ENCODE measurements at places on chromosomes 1 and 21.

GRCh38 chr1:184800876-184801275 lies 46.2 kb upstream of the EDEM3 start:
- DNase-seq: no peak

GRCh38 chr1:30199563-30199962 lies 523.8 kb downstream of the MATN1 start:
- no peak for DNase-seq

DNA sequence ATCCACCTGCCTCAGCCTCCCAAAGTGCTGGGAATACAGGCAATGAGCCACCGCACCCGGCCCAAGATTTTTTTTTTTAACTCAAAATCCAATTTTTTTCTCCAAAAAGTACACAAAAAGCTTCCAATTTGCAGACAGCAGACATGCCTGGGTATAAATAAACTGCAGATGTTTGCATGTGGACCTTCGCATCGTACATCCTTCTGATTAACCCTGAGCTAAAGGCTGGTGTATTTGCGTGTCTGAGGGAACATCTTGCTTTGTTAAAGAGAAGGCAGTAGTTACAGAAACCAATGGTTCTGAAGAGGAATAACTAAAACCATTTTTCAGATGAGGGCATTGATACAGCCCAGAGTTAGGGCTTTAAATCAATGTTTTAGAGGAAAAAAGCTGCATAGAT lies 12.7 kb downstream of the BCAR3 start:
- DNase-seq: no peak

DNA sequence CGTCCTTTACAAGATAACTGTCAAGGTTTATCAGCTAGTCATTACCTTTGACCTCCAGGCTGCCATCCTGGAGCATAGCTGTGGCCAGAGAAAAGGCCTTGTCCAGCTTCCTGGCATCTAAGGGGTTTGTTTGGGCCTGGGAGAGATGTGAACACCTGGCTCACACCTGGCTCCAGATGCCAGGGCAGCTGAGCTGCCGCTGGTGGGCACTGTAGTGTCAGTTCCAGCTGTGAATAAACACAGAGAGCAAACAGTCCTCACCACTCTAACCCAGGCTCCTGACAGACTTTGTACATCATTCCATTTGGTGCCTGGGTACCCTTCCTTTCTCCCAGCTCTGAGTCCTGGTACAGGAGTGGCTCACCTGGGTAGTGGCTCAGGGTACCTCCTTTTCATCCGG lies 14.3 kb upstream of the KCNA10 start:
- DNase-seq: no peak

- DNase-seq: no peak
Measured at GRCh38 chr1:112268408-112268807, 127.6 kb upstream of the CTTNBP2NL start.

DNA sequence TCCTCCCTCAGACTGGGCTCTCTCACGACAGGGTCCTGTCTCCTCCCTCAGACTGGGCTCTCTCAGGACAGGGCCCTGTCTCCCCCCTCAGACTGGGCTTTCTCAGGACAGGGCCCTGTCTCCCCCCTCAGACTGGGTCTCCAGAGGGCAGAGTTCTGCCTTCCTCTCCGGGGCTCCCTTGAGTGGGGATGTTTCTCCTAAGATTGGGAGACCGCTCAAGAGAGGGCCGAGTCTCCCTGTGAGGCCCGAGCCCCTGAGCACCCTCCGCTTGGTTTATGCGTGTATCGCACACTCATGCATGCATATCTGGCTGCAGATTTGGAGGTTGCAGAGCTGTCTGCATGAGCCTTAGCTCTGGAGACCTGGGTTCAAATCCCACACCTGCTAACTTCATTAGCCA lies 39.3 kb upstream of the CSF3R start:
- no peak for DNase-seq

- DNase-seq: no peak
Measured at GRCh38 chr1:227357171-227357926, 39.1 kb upstream of the CDC42BPA start.

DNA sequence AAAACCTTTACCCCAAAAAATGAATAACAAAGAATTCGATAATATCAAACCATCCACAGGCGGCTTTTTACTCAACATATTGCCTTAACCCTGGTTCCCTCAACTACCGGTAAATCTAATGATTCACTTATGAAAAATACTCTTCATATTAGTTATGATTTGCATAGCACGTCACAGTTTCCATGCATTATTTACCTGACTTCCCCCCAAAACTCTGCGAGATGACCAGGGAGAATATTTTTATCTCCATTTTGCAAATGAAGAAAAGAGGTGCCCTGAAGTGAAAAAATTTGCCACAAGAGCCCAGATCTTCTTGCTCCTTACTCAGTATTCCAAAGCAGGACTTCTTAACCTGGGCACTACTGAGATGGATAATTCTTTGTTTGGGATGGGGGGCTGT lies 2.9 kb downstream of the JAK1 start:
- no peak for DNase-seq

GRCh38 chr21:25300632-25301031 lies 306.6 kb downstream of the MRPL39 start:
- DNase-seq: no peak

GRCh38 chr21:15653710-15654109 lies 76.1 kb upstream of the USP25 start:
- no peak for DNase-seq

DNA sequence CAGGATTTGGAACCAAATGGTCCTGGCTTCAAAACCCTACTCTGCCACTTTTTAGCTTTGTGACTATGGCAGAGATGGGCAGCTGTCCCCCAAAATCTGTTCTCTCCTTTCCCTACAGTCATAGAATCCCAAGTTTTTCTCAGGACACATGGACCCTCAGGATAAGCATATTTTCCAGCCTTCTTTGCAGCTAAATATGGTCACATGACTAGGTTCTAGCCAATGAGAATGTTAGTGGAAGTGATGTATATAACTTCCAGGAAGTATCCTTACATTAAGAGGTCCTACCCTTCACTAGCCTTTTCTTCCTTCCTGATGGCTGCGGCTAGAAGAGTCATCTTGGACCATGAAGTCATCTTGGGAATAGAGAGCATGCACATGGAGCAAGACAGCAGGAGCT lies 5.9 kb downstream of the IGSF3 start:
- no peak for DNase-seq

DNA sequence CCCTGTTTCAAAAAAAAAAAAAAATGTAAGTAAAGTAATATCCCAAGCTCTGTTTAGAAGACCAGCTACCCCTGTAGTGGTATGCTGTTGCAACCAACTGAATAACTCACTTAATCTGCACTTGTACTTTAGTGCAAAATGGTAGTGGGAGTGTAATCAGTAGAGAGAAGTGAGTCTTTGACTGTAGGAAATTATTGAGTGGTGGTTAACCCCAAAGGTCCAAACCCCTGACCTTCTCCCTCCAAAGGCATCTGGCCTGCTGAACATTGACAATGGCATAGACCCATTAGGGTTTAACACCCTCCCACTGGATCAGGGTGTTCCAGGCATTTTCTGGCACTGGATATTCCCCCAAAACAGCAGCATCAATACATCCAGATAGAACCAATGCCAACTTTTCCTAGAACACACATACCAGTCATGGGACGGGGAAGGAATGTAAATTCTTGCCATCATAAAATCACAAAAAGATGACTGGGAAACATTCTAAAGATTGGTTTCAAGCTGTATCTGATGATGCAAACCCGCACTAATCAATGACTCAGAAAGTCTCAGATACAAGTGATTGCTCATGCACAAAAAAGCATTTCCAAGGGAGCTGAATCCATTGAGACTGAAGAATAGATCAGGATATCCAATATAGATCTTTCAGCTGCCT lies 110.3 kb downstream of the MRPL39 start:
- no peak for DNase-seq

DNA sequence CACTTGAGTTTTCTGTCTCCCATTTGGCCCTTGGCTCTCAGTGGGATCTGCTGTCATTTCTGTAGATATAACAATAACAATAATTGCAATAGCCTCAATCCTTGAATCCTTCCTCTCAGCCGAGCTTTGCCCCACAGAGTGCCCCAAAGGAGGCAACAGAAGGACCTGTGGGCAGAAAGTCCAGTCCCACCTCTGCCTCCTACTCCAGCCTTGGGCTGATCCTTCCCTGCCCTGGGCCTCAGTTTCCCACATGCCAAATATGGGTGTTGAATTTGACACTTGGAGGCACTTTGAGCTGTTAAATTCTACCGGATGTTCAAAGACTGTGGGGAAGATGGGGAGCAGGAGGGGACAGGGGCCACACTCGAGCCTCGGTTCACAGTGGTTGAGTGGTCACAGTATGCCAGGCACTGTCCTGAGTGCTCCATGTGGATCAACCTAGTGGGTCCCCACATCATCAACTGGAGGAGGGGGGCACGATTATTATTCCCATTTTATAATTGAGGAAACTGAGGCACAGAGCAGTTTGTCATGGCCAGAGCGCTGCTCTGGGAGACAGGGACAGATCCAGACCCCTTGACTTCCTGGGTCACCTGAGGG lies 307.1 kb downstream of the MATN1 start:
- DNase-seq: no peak

DNA sequence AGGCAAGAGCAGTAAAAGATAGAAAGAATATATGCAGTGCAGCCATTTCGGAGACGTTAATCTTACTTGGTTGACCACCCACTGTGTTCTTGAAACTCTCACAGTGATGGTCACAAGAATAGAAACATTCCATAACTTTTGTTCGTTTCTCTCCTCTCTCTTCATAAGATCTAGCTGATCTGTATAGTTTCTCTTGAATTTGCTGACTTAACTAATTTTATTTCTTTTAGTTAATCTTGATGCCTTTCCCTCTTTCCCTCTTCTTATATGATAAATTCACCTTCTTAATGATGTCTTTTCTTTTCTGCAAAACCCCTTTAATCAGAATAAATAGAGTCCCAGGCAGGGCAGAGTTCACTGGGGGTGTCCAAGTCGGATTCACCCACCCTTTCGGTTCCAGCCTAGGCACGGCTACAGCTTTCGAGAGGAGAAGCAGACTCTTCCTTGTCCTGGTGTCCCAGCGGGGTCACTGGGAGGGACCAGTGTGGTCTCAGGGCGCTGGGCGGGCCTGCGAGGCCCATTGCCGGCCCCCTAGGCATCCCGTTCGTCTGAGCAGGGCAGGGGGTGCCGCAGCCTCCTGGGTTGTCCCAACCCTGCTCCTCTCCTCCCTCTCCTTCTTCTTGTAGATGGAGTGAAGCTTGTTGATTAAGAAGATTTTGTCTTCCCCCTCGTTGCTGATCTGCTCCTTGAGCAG lies 39.8 kb downstream of the ZNF691 start:
- DNase-seq: no peak

DNA sequence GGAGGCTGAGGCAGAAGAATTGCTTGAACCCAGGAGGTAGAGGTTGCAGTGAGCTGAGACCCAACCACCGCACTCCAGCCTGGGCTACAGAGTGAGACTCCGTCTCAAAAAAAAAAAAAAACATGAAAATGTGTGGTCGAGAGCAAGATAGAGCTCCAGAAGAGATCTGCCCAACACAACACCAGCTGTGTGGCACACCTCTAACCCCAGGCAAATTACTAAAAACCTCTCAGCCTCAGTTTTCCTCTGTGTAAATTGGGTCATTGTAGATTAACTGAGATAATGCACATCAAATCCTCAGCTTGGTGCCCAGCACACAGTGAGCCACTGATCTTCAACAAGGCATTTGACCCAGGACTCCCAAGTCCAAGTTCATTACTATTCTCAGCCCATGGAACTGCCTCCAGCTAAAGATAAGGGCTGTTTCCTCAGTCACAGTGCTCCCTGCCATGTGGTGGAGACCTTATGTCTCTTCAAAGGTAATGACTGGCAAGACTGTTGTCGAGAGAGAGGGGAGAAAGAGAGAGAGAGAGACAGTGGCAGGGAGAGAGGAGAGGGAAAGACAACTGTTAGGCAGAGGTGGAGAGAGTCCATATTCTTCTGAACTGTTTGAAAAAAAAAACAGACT lies 58.1 kb downstream of the PTP4A2 start:
- DNase-seq: no peak

DNA sequence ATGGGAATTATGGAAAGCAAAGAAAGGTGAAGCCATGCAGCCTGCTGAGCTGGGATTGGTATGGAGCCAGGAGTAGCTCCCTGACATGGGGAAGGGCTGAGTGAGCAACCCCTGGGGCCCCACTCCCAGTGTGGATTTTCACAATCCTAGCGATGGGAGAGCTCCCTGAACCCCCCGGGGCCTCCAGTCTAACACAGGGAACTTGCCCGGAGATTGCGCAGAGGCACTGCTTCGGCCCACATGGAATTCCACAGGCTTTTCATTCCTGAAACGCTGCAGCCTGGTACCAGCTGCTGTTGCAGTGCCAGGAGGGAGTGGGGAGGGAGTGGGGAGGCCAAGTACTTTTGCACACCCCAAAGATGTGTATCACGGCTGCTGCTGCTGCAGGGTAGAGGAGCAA lies 110.4 kb upstream of the C21orf91 start:
- no peak for DNase-seq

DNA sequence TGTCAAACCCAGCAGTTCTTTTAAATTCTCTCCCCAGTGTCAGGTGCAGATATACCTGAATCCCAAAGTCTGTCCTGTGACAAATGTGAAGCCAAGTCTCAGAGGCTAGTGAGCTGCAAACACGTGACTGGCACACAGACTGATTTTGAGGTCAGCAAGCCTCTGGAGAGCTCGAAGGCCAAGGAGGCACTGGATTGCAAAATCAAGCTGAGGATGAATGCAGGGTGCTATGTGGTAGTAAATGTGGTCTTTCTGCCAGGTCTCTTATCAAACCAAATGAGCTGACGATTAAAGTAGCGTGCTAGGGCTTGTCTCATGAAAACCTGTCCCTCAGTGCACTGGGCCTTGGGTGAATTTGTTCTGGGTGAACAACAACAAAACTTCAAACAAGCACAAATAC lies 20.6 kb downstream of the GPR3 start:
- DNase-seq: no peak

DNA sequence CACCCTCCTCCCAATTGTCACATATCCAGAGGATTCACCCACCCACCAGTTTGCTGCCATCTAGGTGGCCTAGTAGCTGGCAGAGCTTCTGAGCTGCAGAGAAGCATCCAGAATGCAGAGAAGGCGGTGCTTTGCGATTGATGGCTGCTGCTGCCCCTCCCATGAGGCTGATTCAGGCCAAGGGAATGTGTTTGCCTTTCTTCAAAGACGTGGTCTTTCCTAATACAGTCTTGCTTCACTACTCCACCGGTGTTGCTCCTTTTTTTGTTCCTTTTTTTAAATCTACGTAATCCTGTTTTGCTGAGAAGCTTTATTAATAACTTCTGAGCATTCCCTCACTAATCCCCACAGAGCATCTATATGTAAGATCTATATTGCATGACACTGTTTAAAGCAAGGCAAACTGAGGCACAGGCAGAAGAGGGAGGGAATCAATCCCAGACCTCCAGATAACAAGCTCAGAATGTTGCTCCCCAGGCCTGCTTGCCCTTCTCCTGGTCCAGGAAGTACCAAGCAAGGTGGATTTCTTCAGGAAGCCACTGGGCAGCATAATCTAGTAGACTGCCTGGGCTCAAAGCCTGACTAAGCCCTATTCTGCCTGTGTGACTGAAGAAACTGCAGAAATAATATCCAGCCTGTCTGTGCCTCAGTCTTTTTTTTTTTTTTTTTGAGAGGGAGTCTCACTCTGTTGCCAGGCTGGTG lies 275.5 kb upstream of the FMN2 start:
- no peak for DNase-seq

DNA sequence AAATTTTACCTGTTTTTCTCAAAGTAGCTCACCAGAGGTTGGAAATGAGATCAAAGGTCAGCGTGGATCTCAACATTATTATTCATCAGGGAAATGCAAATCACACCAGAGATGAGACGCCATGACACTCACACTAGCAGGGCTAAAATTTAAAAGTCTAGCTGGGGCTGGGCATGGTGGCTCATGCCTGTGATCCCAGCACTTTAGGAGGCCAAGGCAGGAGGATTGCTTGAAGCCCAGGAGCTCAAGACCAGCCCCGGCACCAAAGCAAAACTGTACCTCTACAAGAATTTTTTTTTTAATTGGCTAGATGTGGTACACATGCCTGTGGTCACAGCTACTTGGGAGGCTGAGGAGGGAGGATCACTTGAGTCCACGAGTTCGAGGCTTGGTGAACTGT lies 41.4 kb upstream of the PCBP3 start:
- DNase-seq: no peak
